ENCODE measurements at places on chromosomes 5 and 9.
A peak's percentile ranks its signal among the peaks of the same experiment; 100 is the strongest.

DNA sequence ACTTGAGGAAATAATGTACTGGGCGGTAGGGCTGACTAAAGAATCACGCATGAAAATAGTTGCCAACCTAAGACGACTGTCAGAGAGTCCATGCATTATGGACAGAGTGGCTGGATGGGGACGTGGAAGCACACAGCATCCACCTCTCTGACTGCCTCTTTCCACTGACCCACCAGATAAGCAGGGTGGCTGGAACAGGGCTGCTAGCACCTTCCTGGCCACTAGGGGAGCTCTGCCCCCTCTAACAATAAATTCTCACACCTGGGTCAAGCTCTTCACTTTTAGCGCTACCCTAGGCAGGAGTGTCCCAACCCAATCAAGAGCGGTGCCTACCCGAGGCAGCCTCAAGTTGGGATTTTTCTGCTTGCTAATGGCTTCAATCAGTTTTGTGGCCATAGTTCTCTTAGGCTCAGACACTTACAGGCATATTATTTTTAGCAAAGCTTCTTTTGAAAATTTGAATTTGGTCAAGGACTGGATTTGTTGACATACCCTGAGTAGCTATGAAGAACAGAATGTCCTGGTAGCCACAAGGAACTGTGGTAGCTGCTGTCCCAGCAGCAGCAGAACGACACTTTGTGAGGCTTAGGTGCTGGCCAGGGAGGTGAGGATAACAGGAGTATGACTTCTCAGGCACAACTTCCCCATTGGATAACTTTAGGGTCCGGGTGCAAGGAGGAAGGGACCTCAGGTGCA, 6.9 kb upstream of the TPM2 start:
- DNase-seq: peak; percentile 42

- DNase-seq: no peak
Measured at GRCh38 chr5:1731091-1731639, 68.5 kb downstream of the MRPL36 start.

DNA sequence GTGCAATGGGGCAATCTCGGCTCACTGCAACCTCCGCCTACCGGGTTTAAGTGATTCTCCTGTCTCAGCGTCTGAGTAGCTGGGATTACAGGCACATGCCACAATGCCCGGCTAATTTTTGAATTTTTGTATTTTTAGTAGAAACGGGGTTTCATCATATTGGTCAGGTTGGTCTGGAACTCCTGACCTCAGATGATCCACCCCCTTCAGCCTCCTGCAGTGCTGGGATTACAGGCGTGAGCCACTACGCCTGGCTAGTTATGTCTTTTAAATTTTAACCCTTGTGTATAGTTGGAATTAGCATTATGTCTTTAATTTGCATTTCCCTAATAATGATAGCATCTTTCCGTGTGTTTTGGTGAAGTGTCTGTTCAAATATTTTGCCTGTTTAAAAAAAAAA, 11.5 kb downstream of the GPBP1 start:
- DNase-seq: no peak

DNA sequence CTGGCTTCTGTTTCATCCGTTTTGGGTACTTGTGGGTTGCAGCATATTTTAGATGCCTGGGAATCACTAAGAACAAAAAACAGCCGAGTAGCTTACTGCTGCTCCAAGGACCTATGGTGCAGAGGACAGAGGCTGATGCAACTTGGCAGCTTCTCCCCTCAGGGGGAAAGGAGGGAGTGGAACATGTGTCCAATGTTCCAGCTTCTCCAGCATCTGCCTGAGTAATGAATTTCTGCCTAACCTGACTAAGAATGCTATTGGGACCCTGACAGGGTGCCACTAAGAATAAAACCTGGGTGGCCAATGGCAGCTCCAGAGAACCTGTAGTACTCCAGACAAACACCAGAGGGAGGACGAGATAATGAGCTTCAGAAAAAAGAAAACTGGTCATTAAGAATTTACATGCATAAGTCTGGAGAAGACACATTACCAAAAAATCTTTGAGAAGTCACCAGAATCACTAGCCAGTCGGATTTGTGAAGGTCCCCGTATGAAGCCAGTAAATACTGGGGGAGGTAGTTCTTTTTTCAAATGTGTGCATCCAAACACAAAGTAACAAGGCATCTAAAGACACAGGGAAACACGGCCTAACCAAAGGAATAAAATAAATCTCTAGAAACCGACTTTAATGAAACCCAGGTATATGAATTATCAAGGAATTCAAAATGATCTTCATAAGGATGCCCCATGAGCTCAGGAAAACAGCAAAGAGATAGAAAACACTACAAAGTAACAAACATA, 293.5 kb downstream of the HINT1 start:
- peak; percentile 9 for DNase-seq

DNA sequence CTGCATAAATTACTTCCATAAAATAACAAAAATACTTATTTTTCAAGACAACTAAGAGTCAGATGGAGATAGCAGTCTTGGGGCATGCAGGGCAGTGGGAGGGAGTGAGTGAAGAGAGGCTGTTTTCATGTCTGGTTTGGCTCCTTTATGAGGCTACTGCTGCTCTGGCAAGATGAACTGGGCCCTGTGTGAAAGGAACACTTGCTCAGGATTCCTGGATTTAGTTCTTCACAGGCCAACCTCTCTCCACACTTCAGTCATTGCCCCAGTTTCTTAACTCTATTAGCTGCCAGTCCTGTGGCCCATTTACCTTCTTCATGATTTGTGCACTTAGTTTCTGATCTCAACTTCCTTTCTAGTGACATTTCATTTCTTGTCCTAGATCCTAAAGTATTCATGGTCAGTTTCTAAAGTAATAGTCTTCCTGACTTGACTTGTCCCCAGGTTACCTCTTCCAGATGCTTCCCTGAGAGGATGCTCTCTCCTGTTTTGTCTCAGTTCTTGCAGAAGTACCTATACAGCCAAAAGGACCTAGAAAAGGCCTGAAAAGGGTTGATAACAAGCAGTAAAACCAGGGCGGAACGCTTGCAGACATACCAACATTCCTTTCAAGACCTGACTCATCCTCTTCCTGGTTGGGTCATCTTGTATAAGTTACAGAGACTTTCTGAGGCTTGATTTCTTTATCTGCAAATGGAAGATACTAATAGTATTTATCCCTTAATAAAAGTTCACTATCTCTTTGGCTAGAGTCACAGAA, 77.0 kb upstream of the ZFAND5 start:
- no peak for DNase-seq

DNA sequence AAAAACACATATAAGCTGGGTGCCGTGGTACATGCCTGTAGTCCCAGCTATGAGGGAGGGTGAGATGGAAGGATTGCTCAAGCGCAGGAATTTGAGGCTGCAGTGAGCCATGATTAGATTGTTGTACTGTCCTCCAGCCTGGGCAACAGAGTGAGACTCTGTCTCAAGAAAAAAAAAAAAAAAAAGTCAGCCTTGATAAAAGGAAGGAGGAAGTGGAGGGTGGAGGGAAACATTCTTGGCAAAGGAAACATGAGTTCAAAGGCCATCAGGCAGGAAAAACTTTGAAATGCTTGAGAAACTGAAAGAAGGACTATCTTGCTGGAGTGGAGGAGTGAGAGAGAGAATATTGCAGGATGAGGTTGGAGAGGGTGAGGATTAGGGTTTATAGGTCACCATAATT, 18.3 kb upstream of the ANKHD1 start:
- no peak for DNase-seq

GRCh38 chr5:18992264-18992663, 995.7 kb downstream of the CDH18 start:
- no peak for DNase-seq

DNA sequence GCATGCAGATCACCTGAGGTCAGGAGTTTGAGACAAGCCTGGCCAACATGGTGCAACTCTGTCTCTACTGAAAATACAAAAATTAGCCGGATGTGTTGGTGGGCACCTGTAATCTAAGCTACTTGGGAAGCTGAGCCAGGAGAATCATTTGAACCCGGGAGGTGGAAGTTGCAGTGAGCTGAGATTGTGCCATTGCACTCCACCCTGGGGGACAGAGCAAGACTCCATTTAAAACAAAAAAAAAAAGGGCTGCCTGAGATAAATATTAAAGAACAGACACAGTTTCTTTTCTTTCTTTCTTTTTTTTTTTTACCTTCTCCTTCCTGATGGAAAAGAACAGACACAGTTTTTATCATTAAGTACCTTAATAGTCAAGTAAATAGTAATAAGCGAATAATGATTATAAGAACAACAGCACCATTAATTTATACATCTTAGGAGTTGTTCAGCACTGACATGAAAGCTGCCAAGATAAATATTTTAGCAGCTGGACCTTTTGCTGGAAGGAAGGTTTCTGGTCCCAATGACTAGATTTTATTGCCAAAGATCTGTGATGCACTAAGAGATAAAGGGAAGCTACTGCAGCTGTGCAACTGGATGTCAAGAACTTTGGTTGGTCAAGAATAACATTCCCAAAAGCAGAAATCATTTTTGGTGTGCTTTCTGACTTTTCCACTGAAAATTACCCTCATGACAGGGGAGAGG, 7.0 kb downstream of the CENPP start:
- DNase-seq: no peak

DNA sequence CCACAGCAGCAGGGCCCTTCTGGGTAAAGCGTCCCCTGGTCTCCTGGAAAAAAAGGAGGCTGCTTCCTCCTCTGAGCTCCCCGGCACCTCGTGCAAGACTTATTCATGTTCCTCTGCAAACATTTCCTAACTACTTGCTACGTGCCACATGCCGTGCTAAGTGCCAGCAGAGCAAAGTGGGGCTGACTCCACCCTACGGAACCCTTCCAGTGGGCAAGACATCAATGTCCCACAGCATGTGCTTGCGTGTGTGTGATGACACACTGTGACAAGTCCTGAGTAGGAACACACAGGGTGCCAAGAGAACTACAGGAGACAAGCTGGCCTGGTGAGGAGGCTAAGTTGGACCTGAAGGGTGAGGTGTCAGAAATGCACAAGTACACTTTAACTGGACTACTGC, 57.4 kb downstream of the SEMA4D start:
- no peak for DNase-seq

DNA sequence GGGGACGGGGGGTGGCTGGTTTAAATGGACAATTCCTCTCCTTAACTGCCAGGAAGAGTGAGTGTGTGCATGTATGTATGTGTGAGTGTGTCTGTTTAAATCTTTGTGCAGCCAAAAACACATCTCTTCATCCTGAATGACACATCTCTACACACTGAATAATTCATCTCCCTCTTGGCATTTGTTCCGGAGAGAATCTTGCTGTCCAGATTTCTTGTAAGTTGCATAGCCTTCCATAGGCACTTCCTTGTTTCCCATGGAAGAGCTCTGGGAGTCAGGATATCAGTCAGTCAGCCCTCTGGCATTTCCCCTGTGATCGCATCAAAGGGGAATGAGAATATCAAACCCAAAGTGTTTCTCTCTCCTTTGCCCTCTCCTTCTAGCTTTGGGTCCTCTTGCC, 74.7 kb downstream of the WWC1 start:
- no peak for DNase-seq

DNA sequence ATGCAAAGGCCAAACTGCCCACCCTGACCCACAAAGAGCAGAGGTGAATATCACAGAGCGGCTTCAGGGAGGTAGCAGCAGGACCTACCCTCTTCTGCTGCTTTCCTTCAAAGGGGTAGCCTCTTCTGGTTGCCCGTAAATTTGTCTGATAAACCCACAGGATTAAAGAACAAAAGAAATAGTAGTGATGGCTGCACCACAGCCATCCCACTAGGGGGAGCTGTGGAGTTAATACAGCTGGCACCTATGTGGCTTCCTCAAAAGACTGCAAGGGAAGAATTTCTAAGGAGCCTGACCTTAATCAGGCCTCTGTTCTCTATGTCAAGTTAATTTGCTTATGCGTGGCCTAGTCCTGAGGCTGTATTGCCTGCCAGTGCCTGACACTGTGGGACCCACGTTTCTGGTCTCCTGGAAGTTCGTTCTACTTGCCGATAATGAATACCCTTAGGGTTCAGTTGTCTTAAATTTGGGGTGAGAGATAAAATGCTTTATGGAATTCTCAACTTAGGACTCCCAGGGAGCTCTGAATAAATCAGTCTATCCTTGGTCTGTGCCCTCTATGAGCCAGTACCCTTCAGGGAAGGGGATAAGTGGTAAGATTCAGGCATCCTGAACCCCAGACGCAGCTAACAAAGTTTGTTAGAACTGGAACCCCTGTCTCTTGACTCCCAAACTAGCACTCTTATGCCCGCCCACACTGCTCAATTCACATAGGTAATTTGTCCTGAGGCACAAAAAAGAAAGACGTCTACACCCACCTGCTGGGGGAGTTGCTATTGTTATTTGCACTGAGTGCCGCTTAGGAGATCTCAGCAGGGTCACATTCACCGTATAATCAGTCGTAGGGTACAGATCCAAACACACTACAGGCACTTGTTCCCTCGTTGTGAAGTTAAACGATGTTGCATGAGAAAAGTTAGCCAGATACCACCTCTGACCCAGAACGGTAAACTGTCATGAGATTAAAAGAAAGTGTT, 77.1 kb downstream of the SUSD1 start:
- DNase-seq: no peak

DNA sequence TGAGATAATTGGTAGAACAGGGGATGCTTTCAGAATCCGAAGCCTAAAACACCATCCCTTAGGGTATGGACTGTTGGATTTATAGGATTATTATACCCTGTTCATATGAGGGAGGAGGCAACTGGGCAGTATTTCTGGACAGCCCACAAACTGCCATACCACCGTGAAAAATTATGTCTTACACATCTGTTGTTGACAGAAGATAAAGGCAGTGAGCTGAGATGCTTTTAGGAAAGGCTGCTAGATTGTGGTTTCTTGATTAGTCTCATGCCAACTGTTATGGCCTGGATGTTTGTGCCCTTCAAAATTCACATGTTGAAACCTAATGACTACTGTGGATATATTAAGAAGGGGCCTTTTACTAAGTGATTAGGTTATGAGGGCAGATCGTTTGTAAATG, 83.7 kb upstream of the DHFR start:
- no peak for DNase-seq

- DNase-seq: no peak
Measured at GRCh38 chr5:179438461-179438860, 93.2 kb upstream of the ADAMTS2 start.

GRCh38 chr9:116365056-116365471, 211.5 kb downstream of the PAPPA start:
- no peak for DNase-seq

GRCh38 chr5:35345222-35345621, 114.9 kb upstream of the PRLR start:
- DNase-seq: no peak

DNA sequence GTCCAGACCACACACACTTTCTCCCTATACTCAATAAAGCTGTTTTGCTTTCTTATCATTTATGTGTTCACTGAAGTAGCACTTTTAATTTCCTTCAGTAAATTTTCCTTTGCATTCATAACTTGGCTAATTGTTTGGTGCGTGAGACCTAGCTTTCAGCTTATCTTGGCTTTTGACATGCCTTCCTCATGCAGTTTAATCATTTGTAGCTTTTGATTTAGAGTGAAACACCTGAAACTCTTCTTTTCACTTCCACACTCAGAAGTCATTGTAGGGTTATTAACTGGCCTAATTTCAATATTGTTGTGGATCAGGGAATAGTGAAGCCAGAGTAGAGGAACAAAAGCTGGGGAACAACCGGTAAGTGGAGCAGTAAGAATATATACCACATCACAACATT, 114.7 kb downstream of the ST8SIA4 start:
- no peak for DNase-seq

All from T-helper 2 cell (primary cell).